Stimulated activated CD8-positive, alpha-beta memory T cell treated with anti-CD3 and anti-CD28 coated beads, Interleukin-7, amount 100 ng/mL, for 1 hour (primary cell): ENCODE measurements at places on chromosomes 1 and 21.

- no peak for DNase-seq
These were observed 54.5 kb upstream of the TIAM1 start for GRCh38 chr21:31398574-31398973.

- DNase-seq = no peak
These were observed 6.5 kb downstream of the CNTN2 start for GRCh38 chr1:205049479-205049878.

DNA sequence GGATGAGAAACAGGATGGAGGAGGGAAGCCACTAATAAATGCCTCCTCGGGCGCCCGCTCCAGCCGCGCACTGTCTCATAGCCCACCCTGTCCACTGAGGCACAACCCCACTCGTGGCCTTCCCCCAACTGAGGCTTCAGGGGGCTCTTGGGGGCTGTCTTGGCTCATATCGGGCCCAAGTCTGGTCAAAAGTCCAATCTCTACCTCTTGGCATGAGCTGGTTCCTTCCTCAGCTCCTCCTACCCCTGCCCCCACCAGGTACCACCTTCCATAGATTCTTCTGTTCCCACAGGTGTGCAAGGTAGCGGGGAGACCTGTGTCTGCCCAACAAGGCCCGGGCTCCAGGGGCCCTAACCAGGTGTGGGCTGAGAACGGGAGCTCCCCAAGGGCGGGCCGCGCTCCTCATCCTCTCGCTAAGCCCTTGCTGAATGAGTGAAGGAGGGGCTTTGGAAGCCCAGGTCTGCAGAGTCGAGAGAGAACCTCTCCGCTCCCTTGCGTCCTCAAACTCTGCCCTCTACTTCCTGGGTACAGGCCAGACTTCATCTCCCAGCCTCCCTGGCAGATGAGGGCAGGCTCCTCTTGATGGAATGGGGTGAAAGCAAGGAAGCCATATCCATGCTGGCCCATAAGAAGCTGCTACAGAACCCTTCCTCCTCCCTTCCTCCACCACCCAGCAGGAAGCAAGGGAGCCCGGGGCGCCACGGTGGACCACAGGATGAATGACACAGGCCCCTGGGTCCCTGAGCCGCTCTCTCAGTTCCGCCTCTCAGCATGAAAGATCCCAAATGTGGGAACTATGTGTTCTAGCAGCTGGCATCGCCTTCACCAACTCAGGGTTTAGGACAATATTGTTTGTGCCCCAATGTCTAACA, 74.7 kb downstream of the PSMG1 start:
- no peak for DNase-seq

DNA sequence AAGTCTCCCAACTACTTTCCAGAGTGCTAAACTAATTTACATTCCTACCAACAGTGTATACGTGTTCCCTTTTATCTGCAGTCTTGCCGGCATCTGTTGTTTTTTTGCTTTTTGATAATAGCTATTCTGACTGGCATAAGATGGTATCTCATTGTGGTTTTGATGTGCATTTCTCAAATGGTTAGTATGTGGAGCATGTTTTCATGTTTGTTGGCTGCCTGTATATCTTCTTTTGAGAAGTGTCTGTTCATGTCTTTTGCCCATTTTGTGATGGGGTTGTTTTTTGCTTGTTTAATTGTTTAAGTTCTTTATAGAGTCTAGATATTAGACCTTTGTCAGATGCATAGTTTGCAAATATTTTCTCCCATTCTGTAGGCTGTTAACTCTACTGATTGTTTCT, 46.6 kb downstream of the MAST2 start:
- DNase-seq = no peak

DNA sequence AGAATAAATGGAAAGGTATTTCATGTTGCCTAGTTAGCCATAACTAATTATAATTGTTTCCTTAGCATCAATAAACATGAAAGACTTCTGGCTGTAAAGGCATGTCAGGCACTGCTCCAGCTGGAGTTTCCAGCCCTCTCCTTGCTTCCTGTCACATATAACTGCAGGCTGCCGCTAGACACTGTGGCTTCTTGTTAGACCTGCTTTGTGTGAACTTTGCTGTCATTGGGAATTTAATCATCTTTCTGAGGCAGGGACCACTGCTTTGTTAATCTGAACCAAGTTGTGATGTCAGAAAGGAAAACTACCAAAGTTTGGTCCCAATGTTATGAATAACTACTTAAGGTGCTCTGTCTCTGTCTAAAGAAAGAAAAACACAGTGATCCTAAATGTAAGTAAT, 90.3 kb upstream of the DUSP10 start:
- DNase-seq = no peak

- DNase-seq = no peak
These were observed 50.3 kb upstream of the L1TD1 start for GRCh38 chr1:62144238-62144831.

- DNase-seq = no peak
These were observed 35.2 kb downstream of the LRP8 start for GRCh38 chr1:53292690-53293089.

DNA sequence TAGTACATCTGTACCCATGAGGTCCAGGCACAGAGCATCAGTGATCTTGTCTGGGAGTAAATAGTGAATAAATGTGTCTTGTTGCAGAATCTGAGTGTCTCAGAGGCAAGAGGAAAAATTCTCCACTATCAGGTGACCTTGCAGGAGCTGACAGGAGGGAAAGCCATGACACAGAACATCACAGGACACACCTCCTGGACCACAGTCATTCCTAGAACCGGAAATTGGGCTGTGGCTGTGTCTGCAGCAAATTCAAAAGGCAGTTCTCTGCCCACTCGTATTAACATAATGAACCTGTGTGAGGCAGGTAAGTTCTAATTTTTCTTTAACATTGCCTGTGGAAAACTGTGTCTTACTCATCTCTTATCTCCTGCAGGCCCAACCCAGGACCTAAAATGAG, 43.1 kb downstream of the IL12RB2 start:
- DNase-seq = no peak

DNA sequence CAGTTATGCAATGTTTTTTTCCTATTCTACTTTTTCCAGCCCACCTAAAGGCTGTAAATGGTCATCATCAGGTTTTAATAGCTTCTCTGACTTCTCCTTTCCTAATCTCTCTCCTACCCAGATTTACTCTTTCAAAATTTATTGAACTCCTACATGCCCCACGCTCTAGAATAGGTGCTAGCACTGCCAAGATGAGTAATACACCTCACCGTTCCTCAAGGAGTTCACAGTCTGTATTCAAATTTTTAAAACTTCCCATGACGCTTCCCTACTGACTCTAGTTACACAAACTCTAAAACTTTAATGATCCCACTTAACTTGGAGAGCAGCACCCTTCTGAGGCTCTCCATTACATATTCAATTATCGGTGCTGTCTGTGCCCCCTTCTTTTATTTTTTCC, 51.6 kb downstream of the ALG14 start:
- no peak for DNase-seq

DNA sequence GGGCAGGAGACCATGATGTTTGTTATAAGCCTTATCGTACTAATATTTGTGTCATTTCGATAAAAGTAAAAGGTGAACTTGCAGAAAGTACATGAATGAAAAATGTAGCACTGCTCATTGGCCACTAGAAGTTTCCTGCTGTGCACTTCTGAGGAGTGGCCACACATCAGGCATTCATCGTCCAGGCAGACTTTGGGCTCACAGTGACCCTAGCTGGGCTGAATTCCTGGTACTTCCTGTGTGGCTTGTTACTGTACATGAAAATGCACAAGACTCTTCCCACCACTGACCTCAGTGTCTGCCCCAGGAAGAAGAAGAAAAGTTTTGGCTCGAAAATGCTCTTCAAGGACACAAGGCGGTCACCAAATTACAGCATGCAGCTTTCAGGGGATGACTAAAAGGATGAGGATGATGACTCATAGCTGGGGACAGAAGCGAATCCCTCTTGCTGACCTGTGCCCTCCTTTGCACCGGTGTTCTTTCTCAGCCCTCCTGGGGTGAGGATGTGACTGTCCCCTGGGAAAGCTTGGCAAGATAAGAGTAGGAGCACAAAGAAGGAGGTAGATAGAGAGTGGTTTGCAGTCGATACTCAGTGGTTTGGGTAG, 252.4 kb upstream of the KAZN start:
- DNase-seq = no peak

DNA sequence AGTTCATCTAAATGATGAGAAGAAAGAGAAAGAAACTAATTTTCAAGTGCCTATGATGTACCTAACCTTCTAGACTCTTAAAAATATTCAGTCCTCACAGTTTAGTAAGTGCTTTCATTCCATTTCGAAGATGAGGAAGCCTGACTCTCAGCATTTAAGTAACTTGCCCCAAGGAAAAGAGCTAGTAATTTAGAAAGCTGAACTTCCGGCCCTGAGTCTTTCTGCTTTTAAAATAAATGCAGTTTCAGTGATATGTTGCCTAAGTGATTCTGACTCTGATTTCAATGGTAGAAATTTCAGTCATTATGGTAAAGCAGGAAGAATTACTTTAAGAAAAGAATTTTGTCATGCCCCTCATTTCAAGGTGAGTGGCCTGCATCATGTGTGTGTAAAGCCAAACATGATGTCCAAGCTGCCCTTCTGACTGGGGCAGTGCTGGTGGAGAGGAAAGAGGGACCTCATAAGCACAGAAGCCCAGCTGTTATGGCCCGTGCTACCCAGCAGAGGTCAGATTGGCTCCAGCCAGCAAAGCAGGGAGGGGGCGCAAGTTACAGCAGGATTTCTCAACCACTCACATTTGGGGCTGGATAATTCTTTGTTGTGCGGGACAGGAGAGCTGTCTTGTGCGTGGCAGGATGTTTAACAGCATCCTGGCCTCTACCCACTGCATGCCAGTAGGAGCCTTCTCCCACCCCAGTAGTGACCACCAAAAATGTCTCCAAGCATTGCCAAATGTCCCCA, 10.7 kb downstream of the ATP1A4 start:
- no peak for DNase-seq

GRCh38 chr1:36109041-36109679, 15.9 kb downstream of the COL8A2 start:
- no peak for DNase-seq

DNA sequence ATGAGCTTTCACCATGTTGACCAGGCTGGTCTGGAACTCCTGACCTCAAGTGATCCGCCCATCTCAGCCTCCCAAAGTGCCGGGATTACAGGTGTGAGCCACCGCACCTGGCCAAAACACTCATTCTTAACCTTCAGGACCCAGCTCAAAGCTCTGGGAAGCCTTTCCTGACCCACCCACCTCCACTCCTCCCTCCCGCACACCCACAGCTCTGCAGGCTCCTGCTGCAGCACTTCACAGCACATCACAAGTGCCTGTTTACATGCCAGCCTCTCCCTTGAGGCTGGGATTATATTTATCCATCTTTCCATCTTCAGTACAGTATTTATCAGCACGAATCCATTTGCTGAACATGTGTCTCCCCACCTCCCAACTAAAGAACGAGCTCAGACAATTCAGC, 14.9 kb downstream of the SLC9A1 start:
- DNase-seq = no peak

DNA sequence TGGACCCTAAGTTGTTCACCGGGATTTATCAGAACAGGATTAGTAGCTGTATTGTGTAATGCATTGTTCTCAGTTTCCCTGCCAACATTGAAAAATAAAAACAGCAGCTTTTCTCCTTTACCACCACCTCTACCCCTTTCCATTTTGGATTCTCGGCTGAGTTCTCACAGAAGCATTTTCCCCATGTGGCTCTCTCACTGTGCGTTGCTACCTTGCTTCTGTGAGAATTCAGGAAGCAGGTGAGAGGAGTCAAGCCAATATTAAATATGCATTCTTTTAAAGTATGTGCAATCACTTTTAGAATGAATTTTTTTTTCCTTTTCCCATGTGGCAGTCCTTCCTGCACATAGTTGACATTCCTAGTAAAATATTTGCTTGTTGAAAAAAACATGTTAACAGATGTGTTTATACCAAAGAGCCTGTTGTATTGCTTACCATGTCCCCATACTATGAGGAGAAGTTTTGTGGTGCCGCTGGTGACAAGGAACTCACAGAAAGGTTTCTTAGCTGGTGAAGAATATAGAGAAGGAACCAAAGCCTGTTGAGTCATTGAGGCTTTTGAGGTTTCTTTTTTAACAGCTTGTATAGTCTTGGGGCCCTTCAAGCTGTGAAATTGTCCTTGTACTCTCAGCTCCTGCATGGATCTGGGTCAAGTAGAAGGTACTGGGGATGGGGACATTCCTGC, 3.9 kb upstream of the OLFML3 start:
- DNase-seq = no peak

GRCh38 chr1:151347523-151348246, 633 bp upstream of the RFX5 start:
- DNase-seq = no peak

DNA sequence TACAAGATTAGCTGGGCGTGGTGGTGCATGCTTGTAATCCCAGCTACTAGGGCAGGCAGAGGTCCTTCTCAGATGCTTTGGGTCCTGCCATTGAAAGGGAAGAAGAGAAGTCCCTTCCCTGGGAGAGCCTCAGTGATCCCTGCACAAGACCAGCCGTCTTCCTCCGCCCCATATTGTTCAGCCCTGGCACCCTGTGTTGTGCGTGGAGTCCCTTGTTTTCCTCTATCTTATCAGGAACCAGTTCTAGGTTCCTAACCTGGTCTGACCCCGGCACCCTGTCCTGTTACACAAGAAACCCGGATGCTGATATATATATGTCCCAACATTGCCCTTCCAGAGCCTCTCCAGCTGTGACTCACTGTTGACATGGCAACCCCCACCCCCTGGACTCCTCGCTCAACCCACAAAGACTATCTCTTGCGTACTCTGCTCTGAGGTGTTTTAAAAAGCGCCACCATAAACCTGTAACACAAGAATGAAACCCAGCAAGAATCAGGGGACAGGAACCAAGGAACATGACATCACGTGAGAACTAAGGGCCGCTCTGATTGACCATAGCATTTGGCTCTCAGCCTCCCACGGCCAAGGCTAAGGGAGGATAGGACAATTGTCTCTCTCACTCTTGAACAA, 4.8 kb downstream of the MX2 start:
- DNase-seq = no peak

DNA sequence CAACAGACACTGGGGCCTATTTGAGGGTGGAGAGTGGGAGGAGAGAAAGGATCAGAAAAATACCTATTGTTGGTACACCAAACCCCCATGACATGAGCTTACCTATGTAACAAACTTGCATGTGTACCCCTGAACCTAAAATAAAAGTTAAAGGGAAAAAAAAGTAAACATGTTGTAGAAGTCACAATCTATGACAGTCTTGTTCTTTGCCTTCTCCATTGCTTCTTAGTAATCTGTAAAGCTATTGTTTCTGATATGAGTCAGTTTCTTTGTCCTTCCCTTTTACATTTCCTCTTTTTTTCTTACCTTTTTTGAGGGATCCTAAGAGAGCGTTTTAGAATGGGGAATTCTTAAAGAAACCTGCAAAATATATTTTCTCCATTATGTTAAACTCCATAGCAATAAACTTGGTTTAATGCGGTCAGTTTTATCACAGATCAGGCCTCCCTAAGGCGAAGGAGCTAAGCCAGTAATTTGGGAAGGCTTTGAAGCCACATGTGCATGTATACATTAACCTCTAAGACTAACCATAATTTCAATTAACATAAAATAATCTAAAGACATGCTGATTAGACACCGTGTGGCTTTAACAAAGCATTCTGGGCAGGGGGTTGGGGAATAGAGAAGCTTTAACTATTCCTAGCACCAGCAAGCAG, 77.8 kb upstream of the C1orf105 start:
- no peak for DNase-seq

GRCh38 chr1:58929671-58930325, 146.0 kb upstream of the JUN start:
- DNase-seq = peak; percentile 59

GRCh38 chr1:167503626-167504466, 14.5 kb downstream of the CD247 start:
- DNase-seq = no peak
